ENCODE measurements at places on chromosomes 4 and X.

- DNase-seq: no peak
These were observed 12.7 kb upstream of the SMIM43 start for GRCh38 chr4:121777625-121778024.

GRCh38 chr4:31040106-31040505 lies 319.9 kb downstream of the PCDH7 start:
- no peak for DNase-seq

DNA sequence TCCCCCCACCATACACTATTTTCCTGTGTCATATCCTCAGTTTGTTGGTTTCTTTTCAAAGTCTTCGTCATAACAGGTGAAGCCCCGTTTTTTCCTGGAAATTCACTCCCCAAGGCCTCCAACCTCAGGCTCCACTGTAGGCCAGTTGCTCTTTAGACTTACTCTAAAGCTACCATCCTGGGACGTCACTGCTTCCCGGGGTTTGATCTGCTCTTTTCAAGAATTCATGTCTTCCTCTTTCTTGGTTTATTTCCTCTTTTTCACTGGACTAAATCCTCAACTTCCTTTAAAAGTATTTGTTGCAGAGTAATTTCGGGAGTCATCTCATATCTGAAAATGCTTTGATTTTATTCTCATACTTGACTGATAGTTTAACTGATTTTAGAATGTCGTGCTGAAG lies 6.5 kb upstream of the SERTM2 start:
- DNase-seq: no peak

- DNase-seq: no peak
These were observed 67.1 kb downstream of the PGRMC2 start for GRCh38 chr4:128220286-128221235.

GRCh38 chrX:108165383-108166111 lies 74.0 kb downstream of the ATG4A start:
- no peak for DNase-seq

DNA sequence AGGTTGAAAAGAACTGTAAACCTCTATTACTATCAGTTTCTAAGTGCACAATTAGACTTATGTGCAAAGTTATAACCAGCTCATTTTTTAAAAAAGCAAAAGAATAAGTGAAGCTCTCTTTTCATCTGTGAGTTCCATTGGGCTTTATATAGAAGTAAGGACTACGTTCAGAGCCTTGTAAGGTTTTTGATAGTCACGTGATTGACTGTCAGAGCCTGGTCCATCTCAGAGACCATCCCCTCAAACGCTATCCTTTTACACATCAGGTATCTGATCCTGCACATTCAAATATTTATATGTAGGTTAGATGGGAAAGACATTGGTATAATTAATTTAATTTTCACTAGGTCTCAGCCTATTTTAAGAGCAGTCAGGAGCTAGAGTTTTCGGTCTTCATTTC lies 279.3 kb downstream of the INPP4B start:
- DNase-seq: no peak

DNA sequence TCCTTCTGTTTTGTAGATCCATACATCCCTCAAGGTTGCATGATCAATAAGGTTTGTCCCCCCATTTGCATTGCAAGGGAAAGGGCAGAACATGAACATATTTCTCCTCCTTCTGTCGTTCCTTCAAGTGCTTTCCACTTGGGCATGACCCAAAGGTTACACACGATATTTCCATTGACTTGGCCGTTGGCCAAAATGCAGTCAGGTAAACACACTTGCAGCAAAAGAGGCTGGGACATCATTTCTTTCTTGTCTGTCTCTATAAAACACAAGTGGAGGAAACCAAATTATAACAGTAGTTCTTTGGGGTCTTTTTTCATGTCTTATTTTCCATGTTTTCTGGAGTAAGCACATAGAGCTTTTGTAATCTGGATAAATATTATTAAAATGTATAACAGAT lies 156.1 kb downstream of the FRAS1 start:
- DNase-seq: no peak

DNA sequence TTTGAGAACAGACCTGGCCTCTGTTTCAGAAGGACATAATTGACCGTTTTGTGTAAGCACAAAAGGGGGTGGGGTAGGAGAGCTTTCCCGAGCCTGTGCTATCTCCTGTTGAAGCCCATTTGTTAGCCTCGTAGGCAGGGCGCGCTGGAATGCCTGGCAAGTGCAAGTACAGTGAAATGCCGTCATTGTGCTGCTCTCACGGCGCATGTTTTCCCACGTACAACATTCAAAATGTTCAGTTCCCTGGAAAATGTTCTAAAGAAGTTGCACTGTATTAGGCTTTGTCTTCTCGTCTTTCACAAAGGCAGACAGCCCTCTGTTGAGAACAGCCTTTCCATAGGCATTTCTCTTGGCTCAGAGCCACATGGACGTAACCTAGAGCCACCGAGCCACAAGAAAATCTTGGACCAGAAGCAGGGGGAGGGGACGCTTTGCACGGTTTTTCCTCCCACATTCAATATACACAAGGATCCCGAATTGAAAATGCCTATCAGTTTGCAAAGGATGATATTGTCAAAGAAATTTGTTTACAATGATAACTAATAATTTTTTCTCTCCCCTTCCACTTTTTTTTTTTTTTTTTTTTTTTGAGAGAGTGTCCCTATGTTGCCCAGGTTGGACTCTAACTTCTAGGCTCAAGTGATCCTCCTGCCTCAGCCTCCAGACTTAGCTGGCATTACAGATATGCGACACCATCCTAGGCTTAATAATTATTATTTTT lies 54.6 kb upstream of the RAPGEF2 start:
- no peak for DNase-seq

GRCh38 chrX:18174971-18175370 lies 45.7 kb downstream of the BEND2 start:
- DNase-seq: no peak

- DNase-seq: no peak
These were observed 218.9 kb downstream of the OR13H1 start for GRCh38 chrX:131762802-131763234.

DNA sequence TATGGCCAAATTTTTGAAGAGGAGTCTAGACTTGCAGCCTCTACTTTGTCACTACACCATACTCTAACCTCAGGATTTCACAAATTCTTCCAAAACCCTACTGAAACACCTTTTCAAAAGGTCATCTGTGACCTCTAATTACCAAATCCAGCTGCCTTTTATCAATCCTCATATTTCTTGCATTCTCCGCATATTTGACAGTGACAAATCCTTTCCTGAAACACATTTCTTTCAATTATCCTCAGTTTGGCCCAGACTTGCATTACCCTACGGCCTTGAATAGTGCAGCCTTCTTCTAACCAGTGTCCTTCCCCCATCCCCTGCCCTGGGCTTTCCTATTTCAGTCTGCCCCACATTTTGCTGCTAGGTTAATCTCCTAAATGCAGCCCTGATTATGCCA lies 25.5 kb downstream of the MID2 start:
- DNase-seq: no peak

DNA sequence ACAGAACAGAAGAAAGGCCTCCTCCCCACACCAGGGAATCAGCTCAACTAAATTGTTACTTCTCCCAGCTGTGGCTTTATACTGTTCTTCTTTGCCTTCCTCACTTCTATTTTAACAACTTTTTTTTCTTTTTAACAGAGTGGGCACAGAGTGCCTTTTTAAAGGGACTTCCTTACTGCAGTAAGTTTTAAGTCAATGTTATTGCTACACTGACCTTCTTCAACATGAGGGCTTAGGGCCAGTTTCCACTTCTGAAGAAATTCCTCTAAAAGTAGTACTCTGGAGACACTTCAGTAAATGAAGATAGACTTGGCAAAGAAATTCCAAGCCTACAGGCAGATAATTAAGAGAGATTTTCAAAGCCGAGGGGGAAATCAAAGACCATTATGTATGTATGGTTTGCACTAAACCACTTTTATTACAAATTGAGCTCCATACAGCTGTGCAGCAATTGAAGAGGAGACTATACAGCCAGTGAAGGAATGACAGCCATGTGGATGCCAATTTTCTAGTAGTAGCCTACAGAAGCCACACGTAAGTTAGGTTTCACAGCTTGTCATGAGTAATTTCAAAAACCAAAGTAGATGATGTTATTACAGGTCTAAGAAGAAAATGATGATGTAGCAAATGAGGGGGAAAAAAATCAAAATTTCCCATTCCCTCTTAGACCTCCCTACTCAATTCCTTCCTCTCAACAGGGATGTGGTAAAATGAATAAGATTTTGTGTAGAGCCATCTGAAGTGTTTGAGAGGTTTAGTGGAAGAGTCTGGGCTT lies 36.9 kb upstream of the RASGEF1B start:
- no peak for DNase-seq

- DNase-seq: no peak
These were observed 587.5 kb upstream of the MAGEB2 start for GRCh38 chrX:29627833-29628232.

DNA sequence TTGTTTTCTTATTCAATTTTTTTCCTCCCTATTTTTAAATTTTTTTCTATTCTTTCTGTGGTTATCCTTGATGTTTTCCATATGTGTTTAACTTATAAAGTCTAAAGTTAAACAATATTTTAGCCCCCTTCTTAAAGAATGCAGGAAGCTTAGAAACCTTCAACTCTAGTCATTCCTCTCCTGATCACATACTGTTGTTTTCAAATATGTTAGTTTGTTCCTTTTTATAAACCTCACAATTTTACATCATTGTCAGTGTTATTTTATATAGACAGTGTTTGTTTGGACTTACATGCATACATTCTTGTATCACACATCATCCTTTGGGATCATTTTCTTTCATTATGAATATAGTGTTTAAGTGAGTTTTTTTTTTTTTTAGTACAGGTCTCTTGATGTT lies 31.6 kb downstream of the KANTR start:
- no peak for DNase-seq

DNA sequence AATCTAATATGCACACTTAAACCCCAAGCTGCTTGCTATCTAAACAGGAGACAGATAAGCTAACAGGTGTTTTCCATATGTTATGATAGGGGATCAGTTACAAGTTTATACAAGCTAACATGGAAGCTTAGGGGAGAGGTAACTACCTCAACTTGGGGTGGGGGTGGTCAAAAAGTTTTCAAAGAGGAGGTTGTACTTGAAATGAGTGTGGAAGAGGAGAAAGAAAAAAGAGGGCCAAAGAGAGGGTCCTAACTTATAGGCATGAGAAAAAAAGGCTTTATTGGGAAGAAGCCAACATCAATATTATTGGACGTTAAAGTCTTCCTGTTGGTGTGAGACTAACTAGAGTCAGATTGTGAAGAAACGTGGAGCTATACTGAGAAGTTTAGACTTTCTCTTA lies 205.9 kb downstream of the NDST4 start:
- DNase-seq: no peak
